ENCODE measurements at places on chromosomes 16 and 17.
A peak's percentile ranks its signal among the peaks of the same experiment; 100 is the strongest.

GRCh38 chr16:85676466-85676865 is 12.3 kb downstream of the GINS2 start:
- DNase-seq, result no peak

DNA sequence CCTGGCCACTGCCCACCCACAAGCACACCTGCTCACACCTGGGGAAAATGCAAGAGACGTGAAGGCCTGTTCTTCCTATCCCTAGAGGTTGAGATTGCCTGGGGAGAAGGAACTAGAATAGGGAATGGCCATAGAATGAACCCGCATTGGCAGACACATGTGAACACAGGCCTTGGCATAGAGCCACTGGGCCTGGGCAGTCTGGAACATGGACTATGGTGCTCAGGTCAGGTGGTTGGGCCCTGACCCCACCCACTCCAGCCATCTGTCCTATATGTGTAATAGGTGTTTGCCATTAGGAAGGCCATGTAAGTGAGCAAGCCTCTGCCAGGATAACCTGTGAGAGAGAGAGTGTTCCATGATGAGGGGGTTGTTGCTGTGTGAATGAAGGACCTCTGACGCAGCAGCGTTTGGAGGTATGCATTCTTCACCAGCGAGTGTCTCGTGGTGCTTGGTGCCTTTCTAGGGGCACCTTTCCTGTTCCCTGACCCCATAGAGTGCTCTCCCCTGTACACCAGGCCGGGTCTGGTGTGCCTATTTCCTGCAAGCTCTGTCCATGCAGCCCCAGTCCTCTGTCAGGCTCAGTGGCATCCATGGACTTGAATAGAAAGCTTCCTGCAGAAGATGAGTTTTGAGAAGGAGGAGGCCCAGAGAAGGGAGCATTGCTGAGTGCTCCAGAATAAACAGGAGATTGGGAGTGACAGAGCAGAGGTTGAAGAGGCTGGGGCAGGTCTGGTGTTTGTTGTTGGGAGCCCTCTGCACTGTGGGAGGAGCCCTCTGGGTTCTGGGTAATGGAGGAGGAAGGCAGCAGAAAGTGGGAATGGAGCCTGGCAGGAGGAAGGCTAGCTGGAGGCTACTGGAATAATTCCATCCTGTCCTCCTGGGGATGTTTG is 15.6 kb downstream of the CTRL start:
- no peak for DNase-seq

GRCh38 chr17:43772877-43773648 is 5.7 kb downstream of the DUSP3 start:
- peak; percentile 55 for DNase-seq

DNA sequence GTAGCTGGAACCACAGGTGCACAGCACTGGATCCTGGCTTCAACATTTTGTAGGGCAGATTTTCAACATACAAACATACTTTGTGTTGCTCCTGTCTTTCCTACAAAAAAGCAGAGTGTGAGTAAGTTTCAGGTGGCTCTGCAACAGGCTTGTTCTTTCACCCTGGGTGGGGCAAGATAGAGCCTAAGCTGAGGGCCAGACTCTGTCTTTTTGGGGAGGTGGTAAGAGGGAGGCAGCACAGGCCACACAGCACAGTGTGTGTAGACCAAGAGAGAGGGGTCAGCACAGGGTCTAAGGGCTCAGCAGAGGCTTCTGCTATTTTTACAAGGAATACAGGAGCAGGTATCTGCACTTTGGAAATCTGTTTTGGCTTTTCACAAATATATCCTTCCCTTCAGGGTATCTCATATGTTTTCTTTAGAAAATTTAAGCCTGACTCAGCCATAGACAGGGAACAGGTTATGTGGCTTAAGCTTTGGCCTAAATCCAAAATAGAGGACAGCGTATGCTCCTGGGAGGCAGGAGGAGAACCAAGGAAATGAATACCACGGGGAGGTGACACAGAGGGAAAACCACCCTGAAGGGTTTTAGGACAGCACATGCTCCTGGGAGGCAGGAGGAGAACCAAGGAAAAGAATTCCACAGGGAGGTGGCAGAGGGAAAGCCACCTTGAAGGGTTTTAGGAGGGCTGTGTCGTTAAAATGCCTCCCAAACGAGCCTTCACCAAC is 21.6 kb downstream of the EMC8 start:
- DNase-seq, result no peak

- no peak for DNase-seq
Measured at GRCh38 chr16:49597796-49598195, 224.2 kb downstream of the C16orf78 start.

- no peak for DNase-seq
Measured at GRCh38 chr17:43540821-43541674, 5.1 kb downstream of the ETV4 start.

GRCh38 chr16:1601031-1601430 is 10.8 kb downstream of the IFT140 start:
- DNase-seq, result no peak

DNA sequence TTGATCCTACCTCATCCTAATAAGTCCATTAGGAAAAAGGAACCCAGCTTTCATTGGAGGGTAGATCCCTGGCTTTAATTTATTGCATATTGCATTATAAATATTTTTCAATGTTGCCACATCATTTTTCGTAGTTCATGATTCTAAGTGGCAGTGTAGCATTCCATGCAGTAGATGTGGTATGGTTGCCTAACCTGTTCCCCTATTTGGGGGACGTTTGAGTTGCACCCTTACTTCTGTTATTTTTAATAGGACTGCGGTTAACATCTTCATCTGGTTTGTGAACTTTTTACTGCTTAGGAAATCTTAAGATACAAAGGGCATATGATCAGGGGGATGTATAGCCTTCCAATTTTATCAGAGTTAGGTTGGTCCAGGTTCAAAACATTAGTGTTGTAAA is 5.4 kb downstream of the SCPEP1 start:
- DNase-seq, result no peak

DNA sequence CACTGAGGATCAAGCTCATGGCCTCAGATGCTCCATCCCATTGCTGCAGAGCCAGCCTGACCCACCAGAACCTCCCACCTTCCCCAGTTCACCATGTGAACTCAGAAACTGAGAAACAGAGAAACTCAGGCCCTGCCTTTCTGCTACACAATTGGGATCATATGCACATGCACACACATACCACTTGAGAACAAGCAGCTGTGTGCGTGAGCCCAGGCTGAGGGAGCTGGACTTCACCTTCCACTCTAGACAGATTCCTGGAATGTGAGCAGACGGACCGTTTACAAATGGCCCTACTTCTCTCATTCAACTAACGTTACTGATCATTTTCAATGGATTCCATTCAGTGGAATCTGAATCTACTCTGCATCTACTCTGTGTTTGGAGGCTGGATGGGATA is 1.7 kb upstream of the SPEM2 start:
- DNase-seq, result no peak

- no peak for DNase-seq
Measured at GRCh38 chr16:12480286-12480685, 323.4 kb downstream of the CPPED1 start.

GRCh38 chr16:24984903-24985675 is 30.1 kb downstream of the ARHGAP17 start:
- no peak for DNase-seq

DNA sequence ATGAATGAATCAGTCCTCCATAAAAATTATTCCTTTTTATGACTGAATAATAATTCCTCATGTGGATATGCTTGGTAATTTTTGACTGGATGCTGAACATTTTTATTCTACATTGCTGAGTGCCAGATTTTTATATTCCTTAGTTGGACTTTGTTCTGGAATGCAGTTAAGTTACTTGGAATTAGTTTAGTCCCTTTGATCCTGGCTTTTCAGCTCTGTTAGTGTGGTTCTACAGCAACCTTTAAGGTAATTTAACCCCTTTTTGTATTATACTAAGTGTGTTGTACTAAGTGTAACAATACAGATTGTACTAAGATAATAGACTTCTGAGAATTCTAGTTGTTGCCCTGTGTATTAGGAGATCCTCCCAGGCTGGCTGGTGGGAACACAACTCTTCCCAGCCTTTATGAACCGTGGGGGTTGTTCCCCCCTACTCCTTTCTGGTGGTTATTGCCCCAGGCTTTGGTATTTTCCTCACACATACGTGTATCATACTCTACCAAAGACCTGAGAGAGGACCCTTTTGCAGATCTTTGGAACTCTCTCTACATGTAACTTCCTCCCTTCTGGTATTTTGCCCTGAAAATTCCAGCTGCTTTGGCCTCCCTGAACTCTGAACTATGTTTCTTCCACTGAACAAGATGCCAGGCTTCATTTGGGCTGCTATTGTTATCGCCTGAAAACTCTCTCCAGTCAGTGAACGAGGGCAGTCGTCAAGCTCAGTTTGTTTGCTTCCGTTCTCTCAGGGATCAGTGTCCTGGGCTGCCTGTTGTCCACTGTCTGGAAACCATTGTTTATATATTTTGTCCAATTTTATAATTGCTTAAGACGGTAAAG is 30.5 kb downstream of the TANGO6 start:
- DNase-seq, result no peak

GRCh38 chr16:75798714-75799113 is 72.4 kb upstream of the CPHXL start:
- DNase-seq, result no peak

DNA sequence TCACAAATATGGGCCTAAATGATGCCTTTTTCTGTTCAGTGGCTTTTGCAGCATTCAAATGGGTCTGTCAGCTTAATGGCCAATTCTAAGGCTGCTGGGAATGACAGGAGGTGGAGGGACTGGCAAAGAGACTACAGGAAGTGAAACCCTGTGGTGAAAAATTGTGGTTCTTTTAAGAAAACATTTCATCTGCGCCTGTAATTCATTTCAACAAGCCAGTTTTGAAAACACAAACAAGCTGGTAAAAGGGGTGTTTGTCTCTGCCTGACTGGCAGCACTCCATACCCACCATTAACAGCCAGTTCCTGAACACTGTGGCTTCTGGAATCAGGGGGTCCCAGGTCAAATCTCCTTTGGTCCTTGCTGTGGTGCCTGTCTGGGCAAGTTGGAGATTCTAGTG is 3.6 kb upstream of the KDM8 start:
- DNase-seq, result peak; percentile 62

DNA sequence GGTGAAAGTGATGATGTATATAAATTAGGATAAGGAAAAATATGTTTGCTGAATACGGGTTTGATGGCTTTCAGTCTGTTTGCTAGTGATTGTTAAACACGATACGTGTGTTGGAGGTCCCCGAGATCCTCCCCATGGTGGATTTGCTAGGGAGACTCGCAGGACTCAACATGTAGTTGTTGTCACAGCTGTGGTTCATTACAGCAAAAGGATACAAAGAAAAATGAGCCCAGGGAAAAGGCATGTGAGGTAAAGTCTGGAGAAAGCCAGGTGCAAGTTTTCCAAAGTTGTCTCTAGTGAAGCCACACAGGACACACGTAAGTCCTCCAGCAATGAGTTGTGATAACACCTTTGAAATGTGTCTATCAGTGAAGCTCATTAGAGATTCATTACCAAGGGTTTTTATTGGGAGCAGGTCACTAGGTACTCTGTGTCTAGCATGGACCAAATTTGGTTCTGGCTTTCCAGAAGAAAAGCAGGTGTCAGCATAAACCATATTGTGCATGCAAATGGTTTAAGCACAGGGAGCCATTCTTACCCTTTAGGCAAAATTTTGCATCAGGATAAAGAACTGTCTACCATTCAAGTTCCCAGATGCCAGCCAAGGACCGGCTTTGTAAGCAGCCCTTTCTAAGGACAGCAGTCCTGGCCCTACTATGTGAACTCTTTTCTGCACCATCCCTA is 215.2 kb upstream of the WSCD1 start:
- DNase-seq, result no peak

Data from femur (tissue), 1 donor.